ENCODE measurements at places on chromosomes 11 and 22.

- no peak for DNase-seq
Observed at GRCh38 chr11:63574856-63575602, 11.8 kb upstream of the PLAAT2 start.

GRCh38 chr11:100434821-100435641, 252.1 kb upstream of the ARHGAP42 start:
- no peak for DNase-seq

- DNase-seq = no peak
Observed at GRCh38 chr11:9210922-9211320, 54.2 kb downstream of the DENND5A start.

DNA sequence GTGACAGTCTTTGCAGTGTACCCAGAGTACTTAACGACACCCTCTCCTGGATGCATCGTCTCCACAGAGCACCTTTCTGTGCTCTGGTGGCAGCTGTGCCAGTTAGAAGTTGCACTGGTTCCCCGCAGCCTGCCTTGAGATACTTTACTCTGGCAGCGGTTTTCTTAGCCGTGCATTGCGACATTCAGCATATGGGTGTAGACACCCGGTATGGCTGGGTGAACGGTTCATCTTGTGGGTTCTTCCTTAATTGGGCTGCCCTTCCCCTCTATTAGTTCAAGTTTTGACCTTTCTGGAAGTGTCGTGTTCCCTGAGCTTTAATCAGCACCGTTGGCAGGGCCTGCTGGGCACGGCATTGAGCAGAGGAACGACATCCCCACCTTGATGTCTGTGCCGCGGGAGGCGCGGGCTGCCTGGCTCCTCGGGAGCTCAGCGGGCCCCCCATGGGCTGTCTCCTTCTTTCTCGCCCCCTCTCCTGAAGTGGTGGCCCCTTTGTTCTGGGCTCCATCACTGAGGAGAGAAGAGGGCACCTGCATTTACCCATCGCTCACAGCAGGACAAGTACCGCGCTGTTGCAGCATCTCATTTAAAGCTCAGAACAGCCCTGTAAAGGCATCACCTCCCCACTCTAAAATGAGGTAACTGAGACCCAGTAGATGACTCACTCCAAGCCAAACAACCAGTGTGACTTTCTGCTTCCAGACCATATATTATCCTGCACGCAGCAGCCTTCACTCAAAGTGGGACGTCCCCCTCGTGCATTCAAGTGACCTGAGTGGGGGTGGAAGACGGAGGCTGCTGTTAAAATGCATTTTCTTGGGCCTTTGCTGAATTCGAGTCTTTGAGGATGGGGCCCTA, 13.3 kb downstream of the FAM83F start:
- no peak for DNase-seq

GRCh38 chr11:88181776-88182175, 6.5 kb upstream of the RAB38 start:
- DNase-seq = no peak

DNA sequence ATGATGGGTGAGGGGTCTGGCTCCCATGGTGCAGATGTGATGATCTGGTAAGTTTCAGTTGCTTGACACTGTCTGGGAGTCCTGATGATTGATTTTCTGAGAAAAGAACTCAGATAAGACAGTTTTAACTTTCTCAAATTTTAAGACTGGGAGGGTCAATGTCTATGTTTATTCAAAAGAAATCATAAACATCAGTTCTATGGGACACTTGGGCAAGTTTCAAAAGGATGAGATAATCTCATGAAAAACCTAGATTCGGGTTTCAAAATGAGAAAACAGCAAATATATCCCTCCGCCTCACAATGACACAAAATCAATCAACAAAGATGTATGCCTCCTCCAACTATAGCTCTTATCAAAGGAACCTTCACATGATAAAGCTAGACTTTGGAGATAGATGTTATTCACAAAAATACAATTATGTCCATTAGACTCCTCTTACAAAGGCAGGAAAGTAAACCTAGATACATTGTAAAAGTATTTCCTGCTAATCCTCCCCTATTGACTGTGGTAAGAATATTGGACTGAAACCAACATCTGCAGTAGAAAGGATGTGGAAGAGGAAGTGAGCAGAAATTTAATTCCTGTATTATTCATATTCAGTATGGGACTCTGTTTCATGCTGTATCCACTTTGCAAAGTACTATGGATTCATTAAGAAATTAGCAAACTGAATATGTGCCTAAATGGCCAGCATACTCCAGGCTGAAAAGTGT, 21.6 kb downstream of the SVIP start:
- no peak for DNase-seq

- DNase-seq = no peak
Observed at GRCh38 chr11:75469785-75470405, 36.9 kb upstream of the KLHL35 start.

DNA sequence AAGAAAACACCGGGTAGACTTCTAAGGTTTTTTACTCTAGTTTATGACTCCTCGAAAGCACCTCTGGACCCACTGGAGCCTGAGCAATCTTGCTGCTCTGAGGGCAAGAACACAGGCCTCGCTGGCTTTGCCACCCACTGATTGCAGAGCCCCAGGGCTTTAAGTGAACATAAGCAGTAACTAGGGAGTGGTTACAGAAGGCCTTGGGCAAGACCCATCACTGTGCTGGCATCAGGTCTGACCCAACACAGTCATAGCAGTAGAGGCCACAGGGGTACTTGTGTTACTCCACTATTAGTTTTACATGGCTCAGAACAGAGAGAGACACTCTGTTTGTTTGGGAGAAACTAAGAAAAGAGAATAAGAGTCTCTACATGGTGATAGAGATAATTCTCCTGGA, 684.5 kb downstream of the FAM181B start:
- DNase-seq = no peak

DNA sequence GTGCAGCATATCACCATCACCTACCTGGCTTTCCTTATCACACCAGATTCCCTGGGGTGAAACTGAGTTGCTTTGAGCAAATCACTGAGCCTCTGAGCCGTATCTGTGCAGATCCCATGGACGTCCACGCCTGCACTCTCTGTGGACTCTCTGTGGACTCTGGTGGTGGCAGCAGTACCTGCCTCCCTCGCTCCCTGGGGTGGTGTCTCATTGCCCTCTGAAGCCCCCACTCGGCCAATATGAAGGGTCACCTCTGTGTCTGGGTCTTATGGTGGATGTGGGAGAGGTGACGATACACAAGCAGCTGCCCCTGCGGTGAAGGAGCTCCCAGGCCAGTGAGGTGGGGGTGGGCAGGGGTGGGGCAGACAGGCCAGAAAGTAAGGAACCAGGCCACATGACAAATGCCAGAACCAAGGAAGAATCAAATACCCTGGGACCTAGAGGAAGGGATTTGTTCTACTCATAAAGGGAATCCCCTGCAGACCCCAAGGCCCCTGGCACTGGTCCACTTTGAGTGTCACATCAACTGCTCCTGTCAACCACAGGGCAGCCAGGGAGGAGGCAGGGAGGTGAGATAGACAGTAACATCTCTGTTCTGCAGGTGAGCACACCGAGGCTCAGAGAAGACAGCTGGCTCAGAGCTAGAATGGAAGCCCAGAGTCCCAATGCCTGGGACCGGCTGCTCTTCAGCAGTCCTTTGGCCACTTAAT, 9.2 kb upstream of the CHST1 start:
- no peak for DNase-seq

DNA sequence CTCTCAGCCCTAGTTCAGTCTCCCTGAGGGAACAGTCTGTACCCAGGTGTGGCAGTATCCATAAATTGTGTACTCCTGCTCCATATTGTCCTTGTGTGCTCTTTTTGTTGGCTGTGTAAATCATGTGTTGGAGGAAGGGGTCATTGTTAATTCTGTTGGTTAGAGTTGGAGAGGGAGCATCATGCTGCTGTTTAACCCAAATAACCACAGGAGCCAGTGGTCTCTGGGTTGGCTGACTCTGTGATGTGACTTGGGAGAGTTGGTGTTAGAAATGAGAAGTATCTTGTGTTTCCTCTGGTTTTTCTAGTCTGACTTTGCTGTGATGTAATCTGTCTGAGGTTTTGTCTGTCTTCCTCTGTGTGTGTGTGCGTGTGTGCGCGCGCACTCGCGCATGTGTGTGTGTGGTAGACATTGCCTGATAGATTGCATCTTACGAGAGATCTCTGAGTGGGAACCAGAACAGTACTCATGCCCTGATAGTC, 30.5 kb downstream of the CTNND1 start:
- no peak for DNase-seq

- DNase-seq = no peak
Observed at GRCh38 chr11:66317723-66318599, 1.1 kb upstream of the CD248 start.

DNA sequence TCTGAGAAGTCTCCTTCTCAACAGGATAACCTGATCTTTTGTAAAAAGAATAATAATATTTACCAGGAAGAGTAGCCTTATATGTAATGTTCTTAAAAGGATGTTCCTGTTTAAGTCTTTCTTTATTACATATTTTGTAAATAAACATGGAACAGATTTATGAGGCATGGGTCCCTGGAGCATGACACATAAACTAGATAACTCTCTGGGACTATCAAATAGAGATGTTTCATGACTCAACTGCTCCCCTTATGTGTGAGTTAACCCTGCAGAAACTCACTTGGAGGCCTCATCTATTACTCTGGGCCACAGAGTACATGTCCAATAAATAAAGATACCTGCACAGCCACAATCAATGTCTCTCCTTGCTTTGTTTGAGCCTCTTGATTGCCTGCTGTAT, 64.6 kb downstream of the GDPD4 start:
- no peak for DNase-seq

GRCh38 chr11:32225571-32226285, 134.9 kb downstream of the RCN1 start:
- no peak for DNase-seq

Measured in retinal pigment epithelial cell (primary cell).